Stimulated activated CD4-positive, alpha-beta T cell treated with anti-CD3 and anti-CD28 coated beads, Interleukin-1b, Interleukin-23, amount 100 ng/mL, for 1 hour (primary cell): ENCODE measurements at places on chromosomes 16 and 17.

DNA sequence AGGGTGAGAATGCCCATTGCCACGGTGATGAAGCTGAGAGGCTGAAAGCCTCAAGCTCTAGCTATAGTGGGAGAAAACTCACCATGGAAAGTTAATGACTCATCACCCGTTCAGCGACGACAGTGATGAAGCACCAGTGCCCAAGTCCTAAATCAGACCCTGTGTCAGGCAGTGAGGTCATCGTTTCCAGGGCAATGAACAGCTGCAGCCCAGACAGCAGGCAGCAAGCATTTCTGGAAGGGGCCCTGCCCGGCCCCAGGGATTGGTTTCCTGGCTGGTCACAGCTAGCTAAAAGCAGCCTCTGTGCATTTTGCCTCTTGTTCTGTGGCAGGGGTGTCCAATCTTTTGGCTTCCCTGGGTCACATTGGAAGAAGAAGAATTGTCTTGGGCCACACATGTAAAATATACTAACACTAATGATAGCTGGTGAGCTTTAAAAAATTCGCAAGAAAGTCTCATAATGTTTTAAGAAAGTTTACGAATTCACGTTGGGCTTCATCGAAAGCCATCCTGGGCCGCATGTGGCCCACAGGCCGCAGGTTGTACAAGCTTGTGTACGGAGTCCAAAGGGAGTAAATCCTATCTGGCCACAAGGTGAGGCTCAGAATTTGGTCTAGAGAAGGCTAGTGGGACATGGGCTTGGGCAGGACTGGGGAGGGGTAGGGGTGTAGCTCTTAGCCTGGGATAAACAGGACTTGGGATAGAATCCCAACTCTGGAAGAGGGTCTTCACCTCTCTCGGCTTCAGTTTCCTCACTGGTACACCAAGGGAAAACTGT, 40.6 kb downstream of the MIS12 start:
- DNase-seq, result peak; percentile 7

GRCh38 chr16:88306860-88307545, 75.8 kb upstream of the ZNF469 start:
- DNase-seq, result no peak

- no peak for DNase-seq
These were observed 514 bp downstream of the UBFD1 start for GRCh38 chr16:23557779-23558702.

- no peak for DNase-seq
These were observed 366.3 kb upstream of the HSBP1 start for GRCh38 chr16:83441517-83441916.

DNA sequence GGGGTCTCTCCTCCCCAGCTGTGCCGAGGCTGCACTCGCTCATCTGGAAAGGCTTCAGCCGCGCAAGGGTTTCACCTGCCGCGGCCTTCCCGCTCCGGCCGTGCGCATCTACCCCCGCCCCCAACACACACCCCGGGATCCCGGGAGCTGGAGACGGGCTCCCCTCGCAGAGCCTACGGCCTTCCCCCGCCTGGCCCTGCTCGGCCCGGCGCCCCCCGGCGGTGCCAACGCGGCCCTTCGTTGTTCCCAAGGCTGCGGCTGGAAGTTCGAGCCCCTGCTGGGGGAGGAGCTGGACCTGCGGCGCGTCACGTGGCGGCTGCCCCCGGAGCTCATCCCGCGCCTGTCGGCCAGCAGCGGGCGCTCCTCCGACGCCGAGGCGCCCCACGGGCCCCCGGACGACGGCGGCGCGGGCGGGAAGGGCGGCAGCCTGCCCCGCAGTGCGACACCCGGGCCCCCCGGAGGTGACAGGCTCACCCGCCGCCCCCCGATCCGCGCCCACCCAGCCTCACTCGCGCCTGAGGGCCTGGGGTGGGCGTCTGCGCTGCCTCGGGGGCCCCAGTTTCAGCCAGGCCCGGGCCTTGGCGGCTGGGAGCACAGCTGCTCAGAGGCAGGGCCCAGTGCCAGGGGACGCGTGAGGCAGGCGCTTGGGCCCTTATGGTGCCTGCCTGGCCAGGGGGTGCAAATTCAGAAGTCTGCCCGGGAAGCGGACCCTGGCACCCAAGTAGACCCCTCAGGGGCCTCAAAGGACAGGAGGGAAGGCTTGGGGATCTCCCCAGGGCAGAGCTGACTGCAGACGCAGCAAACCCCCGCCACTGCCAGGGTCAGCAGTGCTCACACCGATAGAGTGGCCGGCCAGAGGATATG, 11.2 kb downstream of the GALK1 start:
- DNase-seq, result peak; percentile 37

DNA sequence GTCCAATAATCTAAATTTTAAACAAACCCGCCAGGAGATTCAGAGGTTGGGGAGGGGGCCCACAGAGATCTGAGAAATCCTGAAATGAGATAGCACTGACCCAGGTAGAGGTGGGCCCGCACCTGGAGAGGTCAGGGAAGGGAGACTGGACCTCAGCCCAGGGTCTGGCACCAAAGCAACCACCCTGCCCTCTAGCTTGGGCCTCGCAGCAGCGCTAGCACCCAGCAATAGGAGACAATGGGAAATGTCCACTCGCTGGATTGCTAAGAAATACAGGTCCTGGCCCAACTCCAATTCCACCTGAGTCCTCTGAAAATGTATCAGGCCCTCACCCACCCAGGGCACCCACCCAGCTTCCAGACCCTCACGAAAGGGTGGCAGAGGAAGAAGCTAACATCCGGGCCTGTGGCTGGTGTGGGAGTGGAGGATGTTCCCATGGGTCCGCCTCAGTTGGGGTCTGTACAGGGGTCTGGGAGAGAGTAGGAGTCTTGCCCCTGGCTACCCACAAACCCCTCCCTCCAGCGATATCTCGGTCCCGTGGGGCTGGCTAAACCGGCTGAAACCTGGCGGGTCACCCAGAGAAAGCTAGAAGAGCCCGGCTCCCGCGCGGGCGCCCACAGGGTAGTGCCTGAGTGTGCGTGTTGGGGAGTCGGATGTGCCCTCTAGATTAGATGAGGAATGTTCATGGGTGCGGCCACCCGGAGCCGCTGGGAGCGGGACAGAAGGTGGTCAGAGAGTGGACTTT, 1.1 kb downstream of the PLLP start:
- no peak for DNase-seq

DNA sequence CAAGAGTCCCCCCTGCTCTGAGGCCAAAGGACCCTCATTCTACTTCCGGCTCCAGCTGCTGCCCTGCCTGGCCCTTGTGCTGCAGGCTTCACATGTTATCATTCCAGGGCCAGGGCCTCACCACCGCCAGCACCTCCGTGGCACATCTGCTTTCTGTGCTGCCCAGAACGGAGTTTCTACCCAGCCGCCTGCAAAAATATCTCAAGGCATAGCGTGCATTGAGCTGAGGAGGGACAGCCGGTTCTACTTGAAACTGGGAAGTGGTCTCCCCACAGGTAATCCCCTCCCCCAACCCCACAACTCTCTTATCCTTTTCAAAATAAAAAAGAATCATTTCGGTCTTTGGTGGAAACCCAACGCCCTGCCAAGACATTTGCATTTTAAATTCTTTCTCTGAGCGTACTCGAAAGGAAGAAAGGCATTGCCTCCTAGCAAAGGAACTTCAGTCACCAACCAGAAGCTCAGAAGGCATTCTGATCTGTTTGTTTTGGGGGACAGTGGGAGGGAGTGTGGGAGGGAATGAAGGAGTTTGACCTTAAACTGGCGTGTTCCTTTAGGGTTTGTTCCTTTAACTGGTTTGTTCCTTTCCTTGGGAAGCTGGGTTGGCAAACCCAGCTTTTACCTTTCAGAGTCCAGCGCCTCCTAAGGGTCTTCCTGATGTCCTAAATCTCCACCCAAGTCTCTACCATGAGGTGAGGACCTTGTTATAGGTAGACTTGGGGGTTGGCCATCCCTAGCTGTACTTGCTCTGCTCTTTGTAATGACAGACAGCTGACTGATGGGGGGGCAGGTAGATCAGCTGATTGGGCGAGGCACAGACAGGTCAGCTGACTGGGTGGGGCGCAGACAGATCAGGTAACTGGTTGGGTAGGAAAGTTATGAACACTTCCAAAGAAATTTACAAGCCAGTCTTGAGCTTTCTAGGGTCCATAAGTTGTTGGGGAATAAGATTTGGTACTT, 33.4 kb upstream of the PIK3R6 start:
- DNase-seq, result no peak

GRCh38 chr17:43377056-43377810, 21.6 kb upstream of the ARL4D start:
- no peak for DNase-seq

DNA sequence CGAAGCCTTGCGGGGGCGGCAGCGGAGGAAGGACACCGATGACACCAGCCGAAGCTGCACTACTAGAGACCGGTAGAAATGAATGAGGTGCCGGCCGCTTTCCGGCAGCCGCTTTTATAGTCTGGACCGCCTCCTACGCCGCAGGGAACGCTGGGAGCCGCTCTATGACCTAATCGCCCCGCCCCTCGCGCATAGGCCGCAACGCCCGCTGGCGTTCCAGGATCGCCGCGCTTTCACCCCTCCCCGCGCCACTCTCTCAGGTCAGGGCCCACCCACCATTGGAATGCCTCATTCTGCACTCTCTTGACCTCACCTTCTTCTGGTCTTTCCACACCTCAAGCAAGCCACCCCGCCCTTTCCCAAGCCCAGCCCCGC, at the start of gene DDX5:
Gene DDX5 (minus strand): TSS at position 89 of the 375 bp plus-strand sequence. CDS start 170 bp downstream, outside the sequence.
- peak; percentile 96 for DNase-seq

DNA sequence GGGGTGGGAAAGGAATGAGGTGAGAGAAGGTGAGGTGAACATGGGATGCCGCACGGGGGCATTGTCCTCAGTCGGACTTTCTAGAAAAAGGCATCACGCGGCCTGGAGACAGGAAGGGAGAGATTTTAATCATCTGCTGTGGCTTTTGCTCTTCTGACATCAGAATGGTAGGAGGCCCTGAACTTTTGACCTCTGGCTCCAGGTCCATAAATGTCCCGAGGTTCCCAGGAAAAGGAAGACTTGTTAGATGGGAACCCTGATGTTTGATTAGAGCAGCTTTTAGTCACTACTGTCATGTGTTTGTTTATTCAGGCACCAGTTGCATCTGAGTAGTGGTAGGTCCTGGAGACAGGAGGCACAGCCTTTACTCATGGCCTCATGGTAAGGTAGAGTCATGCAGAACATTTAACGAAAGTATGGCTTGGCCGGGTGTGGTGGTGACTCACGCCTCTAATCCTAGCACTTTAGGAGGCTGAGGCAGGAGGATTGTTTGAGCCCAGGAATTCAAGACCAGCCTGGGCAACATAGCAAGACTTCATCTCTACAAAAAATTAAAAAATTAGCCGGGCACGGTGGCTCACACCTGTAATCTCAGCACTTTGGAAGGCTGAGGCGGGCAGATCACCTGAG, 203.1 kb downstream of the MSI2 start:
- DNase-seq, result no peak

DNA sequence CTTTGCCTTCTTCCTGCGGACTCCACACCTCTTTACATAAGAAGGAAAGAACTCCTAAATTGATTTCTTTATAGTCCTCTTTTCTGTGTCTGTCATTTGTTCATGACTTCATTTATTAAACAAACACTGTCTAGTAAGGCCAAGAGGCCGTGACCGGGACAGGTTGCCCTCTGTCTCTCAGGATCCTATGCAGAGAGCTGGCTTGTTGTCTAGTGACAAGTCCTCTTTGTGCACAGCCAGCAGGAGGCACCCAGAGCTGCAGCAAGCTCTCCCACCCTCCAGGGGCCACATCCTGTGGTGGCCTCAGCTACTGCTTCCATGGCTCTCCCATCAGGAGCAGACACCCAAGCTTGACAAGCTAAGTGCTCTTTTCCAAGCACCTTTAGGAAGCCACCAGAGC, 50.6 kb downstream of the PLD6 start:
- DNase-seq, result no peak

GRCh38 chr17:76090517-76091129, 11.6 kb downstream of the ZACN start:
- no peak for DNase-seq

DNA sequence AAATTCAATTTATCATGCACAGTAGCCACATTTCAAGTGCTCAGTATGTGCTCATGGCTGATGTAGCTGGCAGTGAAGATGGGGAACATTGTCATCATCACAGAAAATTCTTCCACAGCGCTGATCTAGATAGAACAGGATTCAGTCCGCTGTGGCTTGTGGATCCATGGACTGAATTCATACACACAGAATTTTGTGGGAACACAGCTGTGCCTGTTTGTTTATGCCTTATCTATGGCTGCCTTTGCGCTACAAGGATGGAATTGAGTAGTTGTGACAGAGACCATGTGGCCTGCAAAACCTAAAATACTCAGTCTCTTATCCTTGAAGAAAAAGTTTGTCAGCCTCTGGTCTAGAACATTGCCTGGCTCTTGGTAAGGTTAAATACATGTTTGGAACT, 128.4 kb downstream of the PRKCB start:
- DNase-seq, result no peak

- no peak for DNase-seq
These were observed 656 bp upstream of the IGFBP4 start for GRCh38 chr17:40442392-40443195.

DNA sequence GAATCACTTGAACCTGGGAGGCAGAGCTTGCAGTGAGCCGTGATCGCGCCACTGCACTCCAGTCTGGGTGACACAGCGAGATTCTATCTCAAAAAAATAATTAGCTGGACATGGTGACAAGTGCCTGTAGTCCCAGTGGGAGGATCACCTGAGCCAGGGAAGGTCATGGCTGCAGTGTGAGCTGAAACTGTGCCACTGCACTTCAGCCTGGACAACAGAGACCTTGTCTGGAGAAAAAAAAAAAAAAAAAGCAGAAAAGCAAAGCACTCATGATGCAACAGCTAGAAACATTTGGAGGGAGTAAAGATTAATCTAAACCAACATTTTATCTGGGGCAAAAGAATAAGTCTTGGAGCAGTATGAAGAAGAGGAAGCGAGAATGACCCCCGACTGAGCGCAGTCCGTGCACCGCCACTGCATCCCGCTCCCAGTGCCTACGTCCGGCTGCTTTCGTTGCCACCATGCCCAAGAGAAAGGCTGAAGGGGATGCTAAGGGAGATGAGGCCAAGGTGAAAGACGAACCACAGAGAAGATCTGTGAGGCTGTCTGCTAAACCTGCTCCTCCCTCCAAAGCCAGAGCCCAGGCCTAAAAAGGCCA, 8.2 kb downstream of the PRPSAP1 start:
- DNase-seq, result no peak

DNA sequence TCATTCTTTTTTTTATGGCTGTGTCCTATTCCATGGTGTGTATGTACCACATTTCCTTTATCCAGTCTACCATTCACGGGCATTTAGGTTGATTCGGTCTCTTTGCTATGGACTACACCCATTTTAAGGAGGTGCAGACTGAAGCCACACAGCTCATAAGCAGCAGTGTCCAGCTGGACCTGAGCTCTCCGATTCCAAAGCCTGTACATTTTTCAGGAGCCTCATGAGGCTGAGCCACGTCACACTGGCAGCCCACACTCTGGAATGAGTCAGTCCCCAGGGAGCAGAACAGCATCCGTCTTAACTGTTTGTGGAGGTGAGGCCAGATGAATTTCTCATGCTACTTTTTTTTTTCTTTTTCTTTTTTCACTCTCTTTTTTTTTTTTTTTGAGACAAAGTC, 116.1 kb downstream of the C16orf95 start:
- no peak for DNase-seq

- no peak for DNase-seq
These were observed 40.4 kb downstream of the GDPD1 start for GRCh38 chr17:59260722-59261121.

- no peak for DNase-seq
These were observed 37.6 kb upstream of the LGALS9 start for GRCh38 chr17:27593232-27593856.

GRCh38 chr16:74252329-74252728, 44.3 kb upstream of the PSMD7 start:
- DNase-seq, result no peak
